ENCODE measurements at places on chromosomes 3 and 15. TPM values are rescaled to one million over a fixed set of nuclear protein-coding genes. Genes with fewer than 3 reads are reported as not detected.

The GRIP2 gene
- total RNA-seq: 0.37 TPM

The FOXL2NB gene
- total RNA-seq: 10.4 TPM

The AP4E1 gene
- 19.4 TPM for total RNA-seq

The ZNF501 gene
- 7.1 TPM for total RNA-seq

The GPR27 gene
- total RNA-seq: 0.12 TPM

The CLDN18 gene
- total RNA-seq: 0.12 TPM

The WDR49 gene
- under 0.01 TPM for total RNA-seq

The GABRB3 gene
- 2.7 TPM for total RNA-seq

The NDN gene
- 59.1 TPM for total RNA-seq

The AADAC gene
- total RNA-seq: 0.12 TPM

The PRR20G gene
- not detected for total RNA-seq

The CCDC9B gene
- total RNA-seq: 46.2 TPM

The NTRK3 gene
- total RNA-seq: under 0.01 TPM

The PARP6 gene
- 16.3 TPM for total RNA-seq

The FBXO40 gene
- total RNA-seq: under 0.01 TPM

The ALDH1A3 gene
- 54.7 TPM for total RNA-seq

The TMIE gene
- total RNA-seq: under 0.01 TPM

The FETUB gene
- total RNA-seq: not detected

The KLHL25 gene
- total RNA-seq: 5.0 TPM

The CPNE9 gene
- not detected for total RNA-seq

The DAZL gene
- total RNA-seq: not detected

The LMAN1L gene
- not detected for total RNA-seq

The ACTRT3 gene
- total RNA-seq: 3.7 TPM

The LRRIQ4 gene
- total RNA-seq: 0.11 TPM

The LDHAL6B gene
- total RNA-seq: not detected

The TGM5 gene
- not detected for total RNA-seq

The ZPLD1 gene
- 0.62 TPM for total RNA-seq

The A4GNT gene
- not detected for total RNA-seq

The PTX3 gene
- total RNA-seq: 186 TPM

The KBTBD12 gene
- total RNA-seq: not detected

The SNRPA1 gene
- 36.4 TPM for total RNA-seq

The DPPA4 gene
- not detected for total RNA-seq

The ECE2 gene
- not detected for total RNA-seq

The ALDH1L1 gene
- 0.25 TPM for total RNA-seq

The ZNF774 gene
- total RNA-seq: 1.1 TPM

The PDE12 gene
- total RNA-seq: 17.4 TPM

The GRAMD1C gene
- 7.6 TPM for total RNA-seq

The HTR3E gene
- not detected for total RNA-seq

The FAM107A gene
- total RNA-seq: not detected

The NR1I2 gene
- total RNA-seq: not detected

The SOX14 gene
- total RNA-seq: not detected

The TNNC1 gene
- 0.33 TPM for total RNA-seq

The DNASE1L3 gene
- not detected for total RNA-seq

The CYP8B1 gene
- not detected for total RNA-seq

The AP3S2 gene
- total RNA-seq: 73.4 TPM

The CCK gene
- total RNA-seq: 0.62 TPM
